ENCODE measurements at places on chromosomes 13 and 19.

- DNase-seq: no peak
These were observed 3.7 kb downstream of the TNFSF9 start for GRCh38 chr19:6534451-6535093.

DNA sequence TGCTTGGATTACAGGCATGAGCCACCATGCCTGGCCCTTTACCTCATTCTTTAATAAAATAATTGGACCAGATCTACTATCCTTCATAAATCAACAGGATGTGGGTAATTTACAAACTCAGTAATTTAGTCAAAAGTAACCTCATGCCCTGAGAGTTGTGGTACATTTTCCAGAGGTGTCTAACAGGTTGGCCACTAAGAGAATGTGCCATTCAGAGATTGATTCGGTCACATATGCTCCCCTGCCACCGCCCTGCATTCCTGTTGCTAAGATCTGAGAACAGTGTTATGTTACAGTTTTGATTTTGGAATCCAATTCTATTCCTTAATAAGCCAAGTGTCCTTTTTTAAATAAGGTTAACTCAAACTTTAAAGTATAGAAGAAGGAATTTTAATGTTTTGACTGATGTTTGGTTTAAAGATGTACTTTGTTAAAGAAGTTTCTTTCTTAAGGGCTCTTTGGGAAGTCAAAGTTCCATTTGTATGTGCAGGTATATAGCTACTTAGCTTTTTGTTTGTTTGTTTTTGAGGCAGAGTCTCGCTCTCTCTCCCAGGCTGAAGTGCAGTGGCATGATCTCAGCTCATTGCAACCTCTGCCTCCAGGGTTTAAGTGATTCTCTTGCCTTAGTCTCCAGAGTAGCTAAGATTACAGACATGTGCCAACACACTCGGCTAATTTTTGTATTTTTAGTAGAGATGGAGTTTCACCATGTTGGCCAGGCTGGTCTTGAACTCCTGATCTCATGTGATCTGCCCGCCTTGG, 29.2 kb downstream of the PHF11 start:
- no peak for DNase-seq

GRCh38 chr13:65964672-65965071, 1265.5 kb downstream of the PCDH9 start:
- DNase-seq: no peak

DNA sequence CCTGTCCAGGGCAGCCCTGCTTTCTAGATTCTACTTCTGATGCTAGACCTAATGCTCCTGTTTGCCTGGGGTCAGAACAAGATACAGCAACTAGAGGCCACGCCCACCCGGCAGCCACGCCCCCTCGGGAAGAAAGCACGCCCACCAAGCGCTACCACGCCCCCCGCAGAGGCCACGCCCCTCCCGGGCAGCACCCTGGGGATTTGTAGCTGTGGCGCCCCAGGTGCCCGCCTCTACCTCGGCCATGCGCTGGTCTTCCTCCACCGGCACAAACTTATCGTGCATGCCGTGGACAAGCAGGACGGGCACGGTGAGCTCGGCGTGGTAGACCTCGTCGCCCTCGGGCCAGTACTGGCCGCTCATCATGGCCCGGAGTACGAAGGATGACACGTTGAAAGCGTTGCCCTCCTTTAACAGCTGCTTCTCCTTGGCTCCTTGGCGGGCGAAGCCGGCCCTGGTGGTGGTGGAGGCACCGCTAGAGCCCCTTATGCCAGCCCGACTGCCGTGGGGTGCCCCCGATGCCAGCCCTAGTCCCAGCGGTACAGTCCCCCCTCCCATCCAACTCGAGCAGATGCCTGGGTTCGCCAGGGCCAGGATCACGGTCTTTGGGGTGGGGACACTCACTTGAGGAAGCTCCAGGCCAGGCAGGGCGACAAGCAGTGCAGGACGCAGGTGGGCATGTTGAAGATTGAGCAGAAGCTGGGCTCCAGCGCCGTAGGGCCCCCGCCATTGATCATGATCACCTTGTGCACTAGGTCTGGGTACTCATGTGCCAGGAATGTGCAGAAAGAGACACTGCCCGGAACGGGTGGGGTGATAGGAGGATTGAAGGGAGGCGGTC, 9.0 kb downstream of the ABHD8 start:
- DNase-seq: peak; percentile 87

DNA sequence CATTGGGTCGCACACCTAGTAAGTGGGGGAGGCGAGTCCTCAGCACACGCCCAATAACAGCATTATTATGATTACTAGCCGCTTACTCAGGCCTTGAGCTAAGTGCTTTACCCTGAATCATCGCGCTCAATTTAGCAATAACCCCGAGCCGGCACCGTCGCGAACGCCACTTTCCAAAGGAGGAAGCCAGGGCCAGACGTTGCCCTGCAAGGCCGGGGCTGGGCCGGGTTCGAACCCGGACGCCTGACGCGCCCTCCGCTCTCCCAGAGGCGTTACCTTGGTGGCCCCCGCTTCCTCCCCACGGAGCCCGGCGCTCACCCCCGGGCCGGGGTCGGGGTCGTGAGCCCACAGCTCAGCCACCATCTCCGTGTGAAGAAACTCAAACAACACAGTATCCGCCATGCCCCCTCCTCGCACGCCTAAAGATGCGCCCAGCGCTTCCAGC, at the start of gene TRAPPC6A:
Gene TRAPPC6A, minus strand, starts transcription at position 421 of the 445 bp plus-strand sequence. Its CDS starts 19 bp downstream, at position 402.
- no peak for DNase-seq

DNA sequence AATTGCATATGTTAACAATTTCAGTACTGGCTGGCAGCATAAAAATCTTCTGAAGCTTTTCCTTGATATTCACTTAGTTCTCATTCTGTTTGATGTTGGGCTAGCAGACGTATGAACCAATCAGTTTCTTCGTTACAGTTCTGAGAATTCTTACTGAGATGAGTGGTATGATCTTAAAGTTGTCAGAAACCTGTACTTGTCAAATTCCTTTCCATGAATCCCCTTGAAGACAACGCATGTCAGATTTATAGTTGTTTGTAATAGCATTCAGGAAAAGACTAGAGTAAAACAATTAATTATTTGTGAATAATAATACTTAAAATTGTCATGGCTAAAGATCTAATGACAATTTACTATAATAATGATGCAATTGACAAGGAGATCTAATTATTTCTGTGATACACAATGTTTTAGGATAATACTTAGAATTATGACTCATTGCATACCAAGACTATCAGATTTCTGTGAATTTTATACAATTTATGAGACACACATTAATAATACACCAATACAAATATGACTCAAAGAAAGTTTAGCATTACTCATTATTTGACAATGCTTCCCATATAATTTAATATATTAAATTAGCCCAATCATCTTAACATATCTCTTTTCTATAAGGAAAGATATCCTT, 447.2 kb downstream of the RFC3 start:
- DNase-seq: no peak

All from BE2C (cell line).